Lower lobe of right lung (tissue), 2 donors: ENCODE measurements at places on chromosomes 2 and 18. TPM values are rescaled to one million over a fixed set of nuclear protein-coding genes. Genes with fewer than 3 reads are reported as not detected.

DNA sequence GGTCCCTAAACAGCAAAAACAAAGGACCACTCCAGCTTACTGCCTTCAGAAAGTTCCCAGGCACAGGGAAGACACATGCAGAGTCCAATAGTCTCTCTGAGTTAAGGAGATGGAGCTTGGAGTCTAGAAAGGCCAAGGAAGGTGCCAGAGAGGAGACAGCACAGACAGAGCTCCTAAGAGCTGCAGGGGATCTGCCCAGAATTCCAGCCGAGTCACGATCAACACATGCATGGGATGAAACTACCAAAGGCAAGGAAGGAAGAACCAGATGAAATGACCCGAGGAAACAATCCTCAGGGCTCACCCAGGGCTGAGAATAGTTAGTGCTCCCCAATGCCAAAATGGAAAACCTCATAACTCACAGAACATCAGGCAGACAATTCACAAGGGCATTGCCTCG, 15.4 kb downstream of the METTL4 start:
- DNase-seq: no peak
- peaks cover 18% of the 10 kb centered on the region for H3K36me3 ChIP-seq
- H3K27me3 ChIP-seq: no peaks in the 10 kb centered on the region
- no peak overlapping the region for H3K4me3 ChIP-seq

Gene CPS1
- total RNA-seq: 3.0 TPM

DNA sequence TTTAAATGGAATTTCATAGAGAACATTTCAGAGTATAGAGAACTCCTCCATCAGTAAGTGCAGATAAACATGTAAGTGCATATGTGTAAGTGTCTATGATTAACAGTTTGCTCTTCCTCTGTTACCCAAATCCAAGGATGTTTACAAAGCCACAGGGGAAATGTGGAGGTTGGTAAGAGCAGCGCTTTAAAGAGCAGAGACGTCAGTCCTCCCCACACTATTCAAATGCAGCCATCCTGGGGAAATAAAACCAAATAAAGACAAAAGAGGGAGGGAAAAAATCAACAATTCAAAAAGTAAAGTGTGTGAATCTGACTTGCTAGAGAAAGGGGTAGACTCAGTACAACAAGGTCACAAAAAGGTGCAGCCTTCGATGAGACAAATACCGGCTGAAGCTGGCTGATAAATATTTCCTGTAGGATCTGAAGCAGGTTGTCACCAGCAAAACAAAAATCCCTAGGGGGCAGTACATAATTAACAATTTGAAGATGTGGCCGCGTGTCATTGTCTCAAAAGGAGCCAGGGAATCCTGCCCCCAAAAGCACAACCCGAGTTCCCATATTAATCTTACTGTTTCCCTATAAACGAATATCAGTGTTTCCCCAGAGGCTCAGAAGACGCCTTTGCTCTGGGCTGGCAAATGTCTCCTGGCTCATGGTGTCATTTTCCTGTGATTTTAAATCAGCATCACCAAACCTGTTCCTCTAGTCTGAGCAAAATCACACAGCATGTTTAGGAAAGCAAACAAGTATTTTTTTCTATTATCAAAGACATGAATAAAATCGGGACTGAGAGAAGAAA, 216.5 kb downstream of the CDCA7 start:
- no peak for DNase-seq
- no peak overlapping the region for H3K4me3 ChIP-seq
- H3K27me3 ChIP-seq: no peaks in the 10 kb centered on the region
- H3K36me3 ChIP-seq: no peaks in the 10 kb centered on the region
- H3K4me1 ChIP-seq: peaks cover 7% of the 10 kb centered on the region
- no peak overlapping the region for H3K27ac ChIP-seq

Gene MLPH
- total RNA-seq: 394 TPM

Gene KIAA1328
- 17.8 TPM for total RNA-seq

- no peak overlapping the region for H3K4me3 ChIP-seq
- peak overlapping the region; percentile 56 for H3K27ac ChIP-seq
- DNase-seq: peak; percentile 61
- H3K36me3 ChIP-seq: peaks cover 12% of the 10 kb centered on the region
- no peaks in the 10 kb centered on the region for H3K27me3 ChIP-seq
Observed at GRCh38 chr2:25286025-25286400, 55.7 kb downstream of the DNMT3A start.

Gene LYG2
- not detected for total RNA-seq

DNA sequence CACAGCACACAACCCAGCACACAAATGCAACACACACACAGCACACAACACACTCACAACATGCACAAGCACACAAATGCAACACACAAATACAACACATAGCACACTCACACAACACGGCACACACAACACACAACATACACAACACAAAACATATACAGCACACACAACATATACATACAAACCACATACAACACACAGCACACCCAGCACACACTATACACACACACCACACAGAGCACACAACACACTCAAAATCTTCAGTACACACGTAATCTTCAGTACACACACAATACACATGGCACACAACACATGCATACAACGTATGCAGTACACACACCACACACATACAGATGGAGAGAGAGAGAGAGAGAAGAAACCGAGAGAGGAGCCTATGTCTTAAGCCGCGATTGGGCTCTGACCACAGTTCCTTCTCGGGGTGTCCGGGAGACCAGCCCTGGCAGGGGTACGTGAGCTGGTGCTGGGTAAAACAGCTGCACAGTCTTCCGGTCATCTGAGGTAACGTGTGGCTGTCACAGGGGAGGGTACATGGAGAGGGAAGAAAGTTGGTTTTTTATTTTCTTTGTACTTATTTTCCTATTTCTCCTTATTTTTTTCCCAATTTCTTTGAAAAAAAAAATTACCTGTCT, 25.1 kb downstream of the POU3F3 start:
- H3K4me3 ChIP-seq: no peak overlapping the region
- DNase-seq: no peak
- H3K36me3 ChIP-seq: no peaks in the 10 kb centered on the region
- peaks cover 63% of the 10 kb centered on the region for H3K27me3 ChIP-seq
- H3K4me1 ChIP-seq: no peaks in the 10 kb centered on the region

DNA sequence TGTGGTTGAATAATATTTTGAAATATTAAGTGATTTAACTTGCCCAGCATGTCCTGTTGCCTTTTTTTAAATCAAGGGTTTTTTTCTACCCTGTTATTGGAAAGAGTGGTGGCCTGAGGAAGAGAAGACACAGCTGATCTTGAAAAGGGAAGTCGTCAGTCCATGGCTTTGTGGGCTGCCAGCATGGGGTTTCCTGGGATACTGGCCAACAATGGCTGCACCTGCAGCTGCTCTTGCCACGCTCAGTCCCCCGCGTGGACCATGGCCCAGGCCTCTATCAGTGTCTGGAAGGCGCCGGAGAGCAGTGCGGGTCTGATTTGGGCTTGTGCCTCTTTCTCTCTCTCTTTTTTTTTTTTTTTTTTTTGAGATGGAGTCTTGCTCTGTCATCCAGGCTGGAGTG, 99.3 kb downstream of the ASB1 start:
- no peaks in the 10 kb centered on the region for H3K4me1 ChIP-seq
- no peak for DNase-seq

DNA sequence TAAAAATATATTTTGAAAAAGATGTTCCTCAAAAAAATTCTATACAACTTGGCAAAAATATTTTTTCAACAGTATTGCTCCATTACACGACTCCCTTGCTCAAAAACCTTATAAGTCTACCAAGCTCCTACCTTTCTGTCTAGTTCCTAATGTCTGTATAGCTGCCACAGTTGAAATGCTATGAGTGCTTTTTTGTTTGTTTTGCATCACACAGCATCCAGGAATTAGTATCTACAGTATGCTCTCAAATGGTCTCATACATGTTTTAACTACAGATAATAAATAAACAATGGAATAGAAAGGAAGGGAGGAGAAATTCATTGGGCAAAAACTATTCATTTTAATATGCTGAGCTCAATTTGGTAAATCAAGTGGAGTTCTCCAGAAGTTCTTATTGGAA, 17.3 kb downstream of the ACADL start:
- H3K27me3 ChIP-seq: no peaks in the 10 kb centered on the region
- H3K4me3 ChIP-seq: no peak overlapping the region

Gene TMEM200C
- total RNA-seq: 0.50 TPM

GRCh38 chr2:235324324-235324723, 169.5 kb upstream of the AGAP1 start:
- no peak for DNase-seq
- no peaks in the 10 kb centered on the region for H3K36me3 ChIP-seq
- no peak overlapping the region for H3K27ac ChIP-seq
- H3K27me3 ChIP-seq: no peaks in the 10 kb centered on the region
- no peaks in the 10 kb centered on the region for H3K4me1 ChIP-seq

GRCh38 chr18:62795813-62796212, 80.5 kb downstream of the PHLPP1 start:
- no peaks in the 10 kb centered on the region for H3K36me3 ChIP-seq
- no peak overlapping the region for H3K4me3 ChIP-seq
- DNase-seq: no peak
- no peak overlapping the region for H3K27ac ChIP-seq
- no peaks in the 10 kb centered on the region for H3K4me1 ChIP-seq

GRCh38 chr18:48342125-48342524, 67.1 kb downstream of the ZBTB7C start:
- H3K36me3 ChIP-seq: no peaks in the 10 kb centered on the region
- no peaks in the 10 kb centered on the region for H3K4me1 ChIP-seq
- no peaks in the 10 kb centered on the region for H3K27me3 ChIP-seq
- H3K27ac ChIP-seq: peak overlapping the region; percentile 18
- DNase-seq: no peak

GRCh38 chr2:134365356-134365755, 111.5 kb downstream of the MGAT5 start:
- no peak for DNase-seq
- H3K27me3 ChIP-seq: no peaks in the 10 kb centered on the region
- no peak overlapping the region for H3K4me3 ChIP-seq
- H3K36me3 ChIP-seq: peaks cover 17% of the 10 kb centered on the region
- H3K27ac ChIP-seq: no peak overlapping the region
- no peaks in the 10 kb centered on the region for H3K4me1 ChIP-seq

GRCh38 chr18:23798249-23798648, 109.0 kb downstream of the LAMA3 start:
- no peak for DNase-seq
- H3K27me3 ChIP-seq: no peaks in the 10 kb centered on the region
- H3K36me3 ChIP-seq: no peaks in the 10 kb centered on the region

Gene RESP18
- not detected for total RNA-seq

- no peak for DNase-seq
- no peak overlapping the region for H3K4me3 ChIP-seq
- peaks cover 18% of the 10 kb centered on the region for H3K4me1 ChIP-seq
- H3K27ac ChIP-seq: no peak overlapping the region
- no peaks in the 10 kb centered on the region for H3K27me3 ChIP-seq
Observed at GRCh38 chr2:101175991-101176390, 24.8 kb upstream of the TBC1D8 start.

DNA sequence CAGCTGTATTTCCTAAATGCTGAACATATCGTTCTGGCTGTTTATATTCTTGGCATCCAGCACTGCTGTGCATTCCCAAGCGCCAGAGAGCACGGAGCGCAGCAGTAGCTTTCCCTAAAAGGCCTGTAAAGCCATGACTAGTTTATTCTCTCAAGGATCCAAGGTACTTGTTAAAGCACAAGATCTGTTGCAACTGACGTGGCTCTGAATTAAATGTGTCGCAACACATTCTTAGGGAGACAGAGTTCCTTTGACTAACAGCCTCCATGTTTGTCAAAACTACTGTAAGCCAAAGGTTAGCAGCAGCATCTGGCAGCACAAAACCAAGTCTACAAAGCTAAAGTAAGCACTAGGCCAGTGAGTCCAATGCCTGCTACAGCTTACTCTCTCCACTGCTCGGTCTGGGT, 188.6 kb upstream of the FN1 start:
- no peak overlapping the region for H3K4me3 ChIP-seq
- no peaks in the 10 kb centered on the region for H3K27me3 ChIP-seq
- H3K36me3 ChIP-seq: no peaks in the 10 kb centered on the region
- peak; percentile 54 for DNase-seq
- H3K27ac ChIP-seq: peak overlapping the region; percentile 57
- H3K4me1 ChIP-seq: peaks cover 18% of the 10 kb centered on the region

Gene HOXD4
- 0.97 TPM for total RNA-seq

Gene IL36A
- not detected for total RNA-seq

Gene SLC19A3
- total RNA-seq: 40.7 TPM

Gene CCDC121
- 5.9 TPM for total RNA-seq
